Activated CD8-positive, alpha-beta memory T cell treated with anti-CD3 and anti-CD28 coated beads for 4 hours (primary cell): ENCODE measurements at places on chromosomes 1 and 21.

DNA sequence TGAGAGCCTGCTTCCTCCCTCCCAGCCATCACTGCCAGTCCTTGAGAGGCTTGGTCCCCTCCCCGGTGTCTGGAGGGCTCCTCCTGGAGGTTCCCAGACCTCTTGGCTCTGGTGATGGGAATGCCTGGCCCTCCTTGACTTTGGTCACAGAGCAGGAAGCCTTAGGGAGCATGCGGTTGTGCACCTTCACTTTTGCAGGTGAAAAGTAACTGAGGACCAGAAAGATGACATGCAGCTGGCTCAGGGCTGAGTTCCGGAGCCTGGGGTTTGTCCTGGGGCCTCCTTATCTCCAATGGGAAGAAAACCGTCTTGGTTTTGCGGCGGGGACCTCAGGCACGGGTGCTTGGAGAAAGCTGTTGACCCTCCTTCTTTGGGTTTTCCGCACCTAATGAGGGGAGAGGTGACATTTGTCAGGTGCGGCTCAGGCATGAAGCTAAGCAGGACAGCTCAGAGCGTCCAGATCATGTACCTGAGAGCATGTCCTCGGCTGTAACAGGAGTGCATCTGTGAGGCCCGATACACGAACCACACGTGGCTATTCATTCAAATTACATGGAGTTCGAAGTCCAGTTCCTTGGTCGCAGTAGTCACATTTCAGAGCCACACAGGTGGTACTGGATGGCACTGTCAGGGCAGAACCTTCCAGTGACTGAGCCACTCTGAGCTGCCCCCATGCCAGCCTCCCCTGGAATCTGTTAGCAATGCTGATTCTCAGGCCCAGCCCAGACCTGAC is 608 bp upstream of the MX2 start:
- no peak for DNase-seq

DNA sequence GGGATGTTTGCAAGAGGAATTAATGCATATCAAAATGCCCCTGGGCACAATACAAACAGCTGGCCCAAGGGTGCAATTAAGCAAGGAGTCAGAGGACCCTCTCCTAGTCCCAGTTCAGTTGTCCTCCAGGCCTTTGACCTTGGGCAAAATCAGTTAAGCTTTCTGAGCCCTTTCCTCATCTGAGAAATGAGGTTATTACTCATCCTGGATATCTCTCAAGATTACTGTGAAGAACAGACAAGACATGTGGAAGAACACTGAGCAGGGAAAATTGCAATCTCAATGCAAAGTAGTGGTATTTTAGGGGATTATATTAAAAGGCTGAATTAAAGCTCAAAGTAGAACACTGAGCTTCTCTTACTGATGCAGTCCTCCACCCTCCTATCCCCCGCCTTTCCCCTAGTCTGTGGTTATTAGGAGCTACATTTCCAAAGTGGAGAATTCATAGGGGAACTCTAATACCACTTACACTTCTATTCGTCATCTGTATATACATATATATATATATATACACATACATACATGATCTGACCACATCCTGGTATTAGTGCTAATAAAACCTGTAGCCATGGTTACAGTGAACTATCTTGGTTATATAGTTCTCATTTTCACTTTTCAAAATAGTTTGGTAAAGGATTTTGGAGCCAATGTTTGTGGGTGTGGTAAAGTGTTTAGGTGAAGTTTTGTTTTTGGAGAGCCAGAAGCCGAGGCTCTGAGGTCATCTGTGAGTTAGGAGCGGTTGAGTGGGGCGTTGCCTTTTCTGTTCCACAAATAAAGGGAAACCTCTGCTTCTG is 18.1 kb downstream of the KIAA0040 start:
- no peak for DNase-seq

GRCh38 chr1:216450227-216450626 is 27.0 kb upstream of the USH2A start:
- DNase-seq = no peak

DNA sequence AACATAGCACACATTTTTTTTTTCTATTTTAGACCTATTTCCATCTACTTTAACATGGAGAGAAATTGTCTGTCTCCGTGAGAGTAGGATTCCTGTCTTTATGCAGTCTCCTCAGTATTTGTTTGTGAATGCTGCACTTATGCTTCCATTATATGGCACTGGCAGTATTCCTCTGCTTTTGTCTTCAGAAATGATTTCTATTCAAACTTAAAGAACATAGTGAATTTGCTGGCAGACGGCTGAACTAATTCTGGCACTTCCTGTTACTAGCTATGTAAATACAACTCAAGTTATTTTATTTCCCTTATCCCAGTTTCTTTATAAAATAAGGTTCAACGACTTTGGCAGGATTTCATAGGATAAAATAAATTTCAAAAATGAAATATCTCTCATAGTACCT is 45.3 kb downstream of the KCTD3 start:
- DNase-seq = no peak

DNA sequence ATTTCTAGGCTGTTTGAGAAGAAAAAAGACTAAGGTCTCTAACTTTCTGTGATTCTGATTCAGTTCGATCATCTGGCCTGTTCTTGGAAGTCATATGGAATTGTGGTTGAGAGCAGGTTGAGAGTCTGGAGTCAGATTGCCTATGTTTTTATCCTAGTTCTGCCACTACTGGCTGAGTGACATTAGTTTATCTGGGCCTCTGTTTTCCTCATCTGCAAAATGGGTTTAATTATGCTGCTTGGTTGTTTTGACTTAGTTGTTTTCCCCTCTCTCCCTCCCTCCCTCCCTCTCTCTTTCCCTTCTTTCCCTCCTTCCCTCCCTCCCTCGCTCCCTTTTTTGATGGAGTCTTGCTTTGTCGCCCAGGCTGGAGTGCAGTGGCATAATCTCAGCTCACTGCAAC is 6.2 kb downstream of the MACF1 start:
- DNase-seq = no peak

DNA sequence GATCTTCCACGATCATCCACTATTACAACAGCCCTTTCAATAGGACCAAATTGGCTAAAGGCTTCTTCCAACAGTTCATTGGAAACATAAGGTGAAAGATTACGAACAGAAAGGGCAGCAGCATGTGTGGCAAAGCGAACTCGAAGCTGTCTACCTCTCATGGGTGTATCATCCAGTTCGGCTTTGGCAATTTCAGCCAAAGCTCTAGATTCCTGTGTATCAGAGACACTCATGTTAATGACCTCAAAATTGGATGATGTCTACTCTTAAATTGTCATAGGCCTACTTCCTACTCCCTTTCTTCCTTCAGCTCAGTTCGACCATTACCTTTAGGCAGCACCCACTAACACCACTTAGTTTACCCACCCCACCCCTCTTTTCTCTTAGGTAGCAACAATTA is 2.2 kb downstream of the SFPQ start:
- no peak for DNase-seq

- DNase-seq = no peak
Observed at GRCh38 chr1:74830766-74831165, 97.8 kb downstream of the TYW3 start.

DNA sequence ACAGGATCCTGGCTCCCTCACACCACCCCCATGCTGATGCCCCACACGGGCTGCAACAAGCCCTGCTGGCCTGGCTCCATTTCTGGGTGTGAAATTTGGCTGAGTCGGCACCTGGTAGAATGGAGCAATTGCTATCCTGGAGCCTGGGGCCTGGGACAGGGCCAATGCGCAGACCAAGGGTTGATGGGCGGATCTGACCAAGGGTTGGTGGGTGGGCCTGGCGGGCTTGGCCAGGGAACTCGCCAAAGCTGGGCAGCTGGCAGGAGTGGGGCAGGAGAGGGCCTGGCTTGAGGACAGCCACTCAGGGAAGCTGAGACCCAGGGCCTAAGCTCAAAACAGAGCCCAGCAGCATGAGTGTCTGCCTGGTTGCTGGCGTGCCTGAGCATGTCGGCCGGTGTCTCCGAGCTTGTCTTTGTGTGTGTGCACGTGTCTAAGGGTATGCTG is 70.9 kb upstream of the POU3F1 start:
- no peak for DNase-seq

GRCh38 chr1:43308635-43309404 is 8.0 kb downstream of the TIE1 start:
- no peak for DNase-seq

DNA sequence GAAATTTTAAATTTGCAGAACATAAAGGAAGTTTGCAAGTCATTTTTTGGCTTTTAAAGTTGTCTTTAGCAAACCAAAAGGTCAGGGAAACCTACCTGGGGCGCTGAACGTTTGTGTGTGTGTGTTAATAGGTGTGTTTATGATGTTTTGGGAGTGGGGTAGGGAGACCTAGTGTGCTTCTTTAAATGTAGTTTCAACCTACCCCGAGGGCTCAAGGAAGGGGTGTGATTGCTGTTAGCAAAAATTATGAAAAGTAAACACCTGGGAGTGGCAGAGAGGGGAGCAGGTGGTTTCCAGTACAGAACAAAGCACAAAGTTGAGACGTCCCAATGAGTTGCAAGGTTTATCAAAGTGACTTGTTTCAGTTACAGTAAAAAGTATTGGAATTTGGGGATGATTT is 58.7 kb upstream of the WDR26 start:
- DNase-seq = no peak

DNA sequence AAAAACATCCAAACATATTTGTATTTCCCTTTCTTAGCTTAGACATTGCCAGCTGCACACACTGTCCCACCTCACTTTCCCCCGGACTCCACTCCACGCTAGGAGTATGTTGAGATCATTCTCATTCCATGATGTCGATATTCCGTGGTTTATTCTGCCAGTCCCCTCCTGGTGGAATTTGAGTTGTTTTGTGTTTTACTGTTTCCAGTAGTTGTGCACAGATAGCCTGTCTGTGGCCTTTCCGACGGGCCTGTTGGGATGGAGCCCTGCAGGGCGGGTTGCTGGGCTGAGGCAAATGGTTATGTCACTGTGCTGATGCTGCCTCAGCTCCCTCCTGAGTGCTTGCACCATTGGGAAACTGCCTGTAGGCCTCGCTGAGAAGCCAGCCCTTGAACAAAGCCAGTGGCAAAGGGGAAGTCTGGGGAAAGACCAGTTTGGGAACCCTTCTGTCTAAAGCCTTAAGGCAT is 12.8 kb downstream of the TRAPPC10 start:
- no peak for DNase-seq

GRCh38 chr1:175665616-175666015 is 77.8 kb downstream of the TNR start:
- DNase-seq = no peak

GRCh38 chr1:239954836-239955235 is 136.8 kb upstream of the FMN2 start:
- DNase-seq = no peak

GRCh38 chr1:53206735-53207379 is 10.2 kb downstream of the CPT2 start:
- DNase-seq = no peak

- no peak for DNase-seq
Observed at GRCh38 chr1:106960412-106960811, 96.1 kb upstream of the PRMT6 start.

DNA sequence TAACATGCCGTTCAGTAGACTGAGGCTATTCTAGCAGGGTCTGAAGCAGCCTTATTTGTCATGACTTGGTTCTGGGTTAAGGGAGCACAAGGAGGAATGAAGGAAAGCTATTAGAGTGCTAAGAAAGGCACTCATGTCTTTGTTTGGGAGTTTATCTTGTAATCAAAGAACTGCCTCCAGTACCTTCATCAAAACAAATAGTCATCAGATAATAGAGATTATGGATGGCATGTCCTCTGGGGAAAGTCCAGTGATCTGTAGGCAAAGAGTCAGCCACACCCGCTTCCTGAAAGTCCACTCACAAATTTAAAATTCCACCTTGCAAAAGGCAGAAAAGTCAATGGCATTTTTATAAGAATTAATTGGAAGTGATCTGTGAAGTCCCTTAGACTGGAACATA is 56.8 kb downstream of the ESRRG start:
- no peak for DNase-seq

- DNase-seq = no peak
Observed at GRCh38 chr1:233005703-233006102, 55.3 kb downstream of the NTPCR start.

DNA sequence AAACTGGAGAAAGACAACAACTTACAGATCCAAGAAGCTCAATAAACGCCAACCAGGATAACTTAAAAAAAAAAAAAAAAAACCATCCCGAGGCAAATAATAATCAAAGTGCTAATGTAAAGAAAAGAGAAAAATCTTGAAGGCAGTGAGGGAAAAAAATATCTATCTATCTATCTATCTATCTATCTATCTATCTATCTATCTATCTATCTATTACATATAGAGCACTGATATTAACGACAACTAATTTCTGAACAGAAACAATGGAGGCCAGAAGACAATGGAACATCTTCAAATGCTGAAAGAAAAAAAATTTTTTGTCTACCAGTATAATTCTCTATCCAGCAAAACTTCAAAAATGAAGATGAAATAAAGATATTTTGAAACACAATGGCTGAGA is 18.0 kb downstream of the PACC1 start:
- no peak for DNase-seq

DNA sequence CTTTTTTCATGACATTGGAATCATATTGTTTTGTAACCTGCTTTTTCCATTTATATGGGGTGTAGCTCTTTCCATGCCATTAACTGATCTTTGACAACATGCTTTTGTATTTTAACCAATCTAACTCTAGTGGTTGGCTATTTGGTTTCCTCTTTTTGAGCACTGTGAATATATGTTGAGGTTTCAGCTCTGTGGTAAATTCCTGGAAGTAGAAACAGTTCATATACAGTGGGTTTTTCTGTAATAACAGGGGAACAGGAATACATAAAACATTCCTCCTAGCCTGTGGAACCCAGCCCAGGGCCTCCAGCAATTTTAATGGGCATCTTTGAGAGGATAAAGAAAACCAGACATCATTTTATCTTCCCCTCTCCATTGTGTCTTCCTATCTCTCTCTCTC is 17.4 kb downstream of the AZIN2 start:
- DNase-seq = no peak

DNA sequence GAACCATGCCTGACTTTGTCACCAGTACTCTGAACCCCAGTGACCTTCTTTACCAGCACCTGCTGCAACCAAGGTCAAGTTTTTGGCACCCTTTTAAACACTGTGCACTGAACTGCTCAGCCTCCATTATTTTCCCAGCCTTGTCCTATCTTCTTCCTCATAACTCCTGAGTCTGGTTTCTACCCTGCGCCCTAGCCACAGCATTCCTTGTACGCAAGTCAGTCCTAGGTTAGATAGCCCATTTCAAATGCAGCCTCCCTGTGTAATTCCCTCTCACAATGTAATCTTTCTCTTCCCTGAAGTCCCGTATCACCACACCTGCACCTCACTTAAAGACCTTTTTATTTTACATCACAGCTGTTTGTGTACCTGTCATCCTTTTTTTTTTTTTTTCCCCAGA is 37.2 kb downstream of the DNTTIP2 start:
- no peak for DNase-seq

GRCh38 chr1:166588741-166589140 is 250.5 kb upstream of the POGK start:
- DNase-seq = no peak

- DNase-seq = no peak
Observed at GRCh38 chr1:67576474-67576873, 108.5 kb upstream of the GADD45A start.

DNA sequence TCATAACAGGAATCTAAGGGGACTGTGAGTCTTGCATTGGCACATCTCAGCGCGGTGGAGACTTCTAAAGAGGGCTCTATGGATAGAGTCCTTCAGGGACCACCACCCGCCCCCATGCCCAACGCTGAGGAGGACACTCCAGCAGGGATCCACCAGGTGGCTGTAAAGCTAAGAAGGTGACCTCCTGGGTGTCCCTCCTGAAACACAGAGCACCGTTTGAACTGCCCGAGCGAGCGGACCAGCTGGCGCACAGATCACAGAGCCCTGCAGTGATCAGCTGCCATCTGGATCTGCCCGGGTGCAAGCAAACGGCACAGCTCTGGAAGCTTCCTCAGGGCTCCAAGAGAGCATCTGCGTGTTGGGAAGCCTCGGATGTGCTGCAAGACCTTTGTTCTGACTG is 51.3 kb upstream of the LYST start:
- no peak for DNase-seq
